ENCODE measurements at places on chromosomes 13 and 19.

DNA sequence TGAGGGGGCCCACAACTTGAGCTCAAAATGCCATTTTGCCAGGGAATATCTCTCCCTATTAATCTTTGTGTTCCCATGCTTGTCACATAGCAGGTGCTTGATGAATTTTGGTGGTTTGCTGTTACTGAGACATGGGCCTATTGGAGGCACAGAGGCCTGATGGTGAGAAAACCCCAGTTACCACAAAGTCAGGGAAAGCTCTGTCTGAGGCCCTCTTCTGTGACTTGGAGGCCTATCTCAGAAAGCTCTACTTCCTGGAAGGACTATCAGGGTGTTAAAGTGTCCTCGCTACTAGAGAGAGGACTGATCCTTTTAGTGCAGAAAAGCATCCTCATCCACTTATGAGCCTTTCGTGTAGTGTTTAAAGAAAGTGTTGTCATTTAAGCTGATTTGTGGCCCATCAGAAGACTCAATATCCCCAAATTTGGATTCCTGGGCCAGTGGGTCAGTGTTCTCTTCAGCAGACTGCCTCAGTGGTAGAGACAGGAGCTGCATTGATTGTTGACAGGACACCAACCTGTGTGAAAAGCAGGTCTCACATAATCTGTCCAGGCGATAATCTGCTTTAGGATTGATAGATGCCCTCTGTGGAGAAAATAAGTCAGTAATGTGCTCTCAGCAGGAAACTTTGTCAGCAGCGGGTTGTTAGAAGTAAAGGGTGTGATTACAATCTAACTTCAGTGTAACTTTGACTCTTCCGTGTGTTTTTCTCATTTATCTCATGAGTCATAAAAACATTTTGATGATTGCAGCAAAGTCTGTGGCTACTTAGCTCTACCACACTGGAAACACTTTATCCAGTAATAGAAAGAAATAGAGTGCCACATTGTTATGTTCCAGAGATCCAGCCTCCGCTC is 121.0 kb downstream of the AKAP11 start:
- DNase-seq = peak; percentile 20

- DNase-seq = no peak
Observed at GRCh38 chr13:20713014-20713376, 9.5 kb downstream of the IL17D start.

GRCh38 chr13:109090796-109091195 is 461.4 kb downstream of the MYO16 start:
- no peak for DNase-seq

GRCh38 chr13:114325729-114326128 is 11.4 kb downstream of the CHAMP1 start:
- no peak for DNase-seq

Measured in fibroblast of mammary gland (primary cell).